ENCODE measurements at places on chromosomes 3 and 15.

GRCh38 chr15:84955089-84955848 lies 26.4 kb upstream of the PDE8A start:
- DNase-seq = peak; percentile 70

DNA sequence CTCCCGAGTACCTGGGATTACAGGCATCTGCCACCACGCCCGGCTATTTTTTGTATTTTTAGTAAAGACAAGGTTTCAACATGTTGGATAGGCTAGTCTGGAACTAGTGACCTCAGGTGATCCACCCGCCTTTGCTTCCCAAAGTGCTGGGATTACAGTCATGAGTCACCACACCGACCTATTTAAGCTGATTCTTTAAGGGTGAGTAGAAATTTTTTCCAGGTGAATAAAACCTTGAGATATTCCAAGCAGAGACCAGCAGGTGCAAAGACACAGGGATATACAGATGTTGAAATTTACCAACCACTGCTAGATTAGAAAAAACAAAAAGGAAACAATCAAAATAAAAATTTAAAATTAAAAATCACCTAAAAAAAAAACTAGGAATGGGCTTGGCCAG lies 74.4 kb upstream of the CHRNB4 start:
- DNase-seq = no peak

DNA sequence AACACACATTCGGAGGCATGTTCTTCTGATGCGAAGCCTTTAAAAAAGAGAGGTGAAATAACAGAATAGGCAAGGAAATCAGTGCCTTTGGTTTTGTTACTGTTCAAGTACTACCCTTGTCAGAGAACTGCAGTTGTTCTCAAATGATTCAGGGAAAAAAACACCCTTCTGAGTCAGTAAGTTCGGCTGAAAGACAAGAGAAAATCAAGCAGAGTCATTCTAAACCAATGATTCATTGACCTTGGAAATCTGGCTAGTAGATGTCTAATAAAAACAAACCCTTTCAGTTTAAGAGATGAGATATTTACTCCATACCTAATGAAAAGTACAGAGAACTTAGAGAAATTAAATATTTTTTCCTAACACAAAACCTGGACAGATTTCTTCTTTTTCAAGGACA lies 72.7 kb upstream of the ABI3BP start:
- no peak for DNase-seq

- DNase-seq = no peak
These were observed 457.8 kb downstream of the IL5RA start for GRCh38 chr3:2652386-2652785.

DNA sequence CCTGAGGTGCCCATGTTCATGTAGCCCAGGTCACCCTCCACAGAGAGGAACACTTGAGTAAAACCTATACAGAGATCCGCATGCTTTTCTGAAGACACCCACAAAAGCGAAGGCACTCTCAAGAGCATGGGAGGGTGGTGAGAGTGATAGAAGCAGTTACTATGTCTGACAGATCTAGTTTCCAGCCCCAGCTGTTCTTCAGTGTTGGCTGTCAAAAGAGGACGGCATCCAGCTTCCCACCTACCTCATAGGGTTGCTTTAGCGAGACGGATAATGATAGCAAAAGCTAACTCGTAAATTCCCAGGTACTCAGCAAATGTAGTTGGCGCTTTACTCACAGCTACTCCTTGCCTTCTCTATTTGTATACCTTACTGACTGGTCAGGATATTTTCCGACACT lies 3.0 kb upstream of the MEX3B start:
- no peak for DNase-seq

DNA sequence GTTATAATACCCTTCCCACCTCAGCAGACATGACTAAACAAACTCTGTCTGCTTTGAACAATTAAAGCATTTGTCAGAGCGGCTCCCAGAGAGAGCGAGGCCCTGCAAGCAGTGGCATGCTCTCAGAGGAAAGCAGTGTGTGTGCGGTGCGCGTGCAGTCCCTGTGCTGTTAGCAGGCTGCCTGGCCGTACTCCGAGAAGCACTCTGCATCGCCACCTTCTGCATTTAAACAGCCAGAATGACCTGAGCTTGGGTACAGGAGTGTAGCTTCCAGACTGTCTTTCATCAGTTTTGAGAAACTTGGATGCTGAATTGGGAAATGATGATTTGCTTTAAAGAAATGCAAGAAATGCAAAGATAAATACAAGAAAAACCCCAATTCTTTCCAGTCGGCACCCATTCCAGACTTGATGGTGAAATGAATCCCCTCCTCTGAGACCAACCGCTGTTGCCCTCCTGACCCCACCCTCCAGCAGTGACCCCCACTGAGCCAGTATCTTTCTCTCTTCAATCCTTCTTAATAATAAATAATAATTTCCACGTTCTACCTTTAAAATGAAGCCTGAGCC lies 113.5 kb downstream of the VGLL4 start:
- no peak for DNase-seq

DNA sequence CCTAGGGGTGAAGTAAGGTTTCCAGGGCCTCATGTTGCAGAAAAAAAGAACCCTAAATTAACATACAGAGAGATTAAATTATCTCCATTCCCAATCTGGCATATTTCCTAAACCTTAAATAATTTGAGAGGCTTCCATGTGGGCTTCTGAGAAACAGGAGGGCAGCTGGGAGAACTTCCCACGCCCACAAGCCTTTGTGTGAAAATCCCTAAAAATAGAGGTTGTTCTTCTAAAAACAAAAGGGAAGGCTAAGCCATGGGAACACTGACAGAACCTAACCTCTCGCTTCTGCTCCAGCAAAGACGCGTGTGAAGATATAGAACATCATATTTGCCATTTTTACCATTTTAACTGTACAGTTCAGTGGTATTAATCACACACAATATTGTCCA lies 812 bp upstream of the SLC12A8 start:
- no peak for DNase-seq

DNA sequence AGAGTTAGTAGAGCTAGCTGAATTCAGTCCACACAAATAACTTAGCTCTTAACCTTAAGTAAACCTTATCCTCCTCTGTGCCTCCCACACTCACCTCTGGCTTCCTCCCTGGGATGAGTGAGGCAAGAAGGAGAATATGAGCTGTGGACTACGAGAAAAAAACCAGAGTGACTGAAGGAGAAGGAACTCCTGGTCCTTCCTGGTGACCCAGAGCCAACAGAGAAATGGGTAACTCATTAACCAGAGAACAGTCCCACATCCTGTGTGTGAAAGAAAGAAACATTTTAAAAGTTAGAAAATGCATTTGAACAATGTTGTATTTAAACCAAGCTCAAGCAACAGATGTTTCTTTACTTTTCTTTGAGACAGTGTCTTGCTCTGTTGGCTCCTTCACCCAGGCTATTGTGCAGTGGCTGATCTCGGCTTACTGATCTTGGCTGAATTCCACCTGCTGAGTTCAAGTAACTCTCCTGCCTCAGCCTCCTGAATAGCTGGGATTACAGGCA lies 27.5 kb upstream of the FAM81A start:
- DNase-seq = no peak

- DNase-seq = no peak
These were observed 324.7 kb downstream of the SHQ1 start for GRCh38 chr3:72523429-72524151.

DNA sequence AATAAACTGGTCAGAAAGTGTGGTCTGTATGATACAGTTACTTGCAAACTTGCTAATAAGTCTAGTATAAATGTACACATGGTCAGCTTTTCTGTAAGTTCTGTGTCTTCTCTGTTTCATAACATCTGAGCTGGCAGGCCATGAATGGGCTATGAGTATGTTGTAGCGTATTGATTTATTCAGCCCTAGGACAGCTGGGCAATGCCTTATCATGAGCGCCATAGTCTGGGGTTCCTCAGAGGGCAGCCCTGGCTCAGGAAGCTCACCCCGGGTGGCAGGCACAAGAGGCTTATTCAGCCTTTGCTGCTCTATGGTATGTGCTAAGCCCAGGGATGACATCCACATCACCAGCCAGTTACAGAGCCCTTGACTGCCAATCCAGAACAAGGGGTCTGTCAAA lies 50.7 kb upstream of the CCR2 start:
- DNase-seq = no peak

GRCh38 chr3:148229107-148229506 lies 468.6 kb upstream of the AGTR1 start:
- DNase-seq = no peak

DNA sequence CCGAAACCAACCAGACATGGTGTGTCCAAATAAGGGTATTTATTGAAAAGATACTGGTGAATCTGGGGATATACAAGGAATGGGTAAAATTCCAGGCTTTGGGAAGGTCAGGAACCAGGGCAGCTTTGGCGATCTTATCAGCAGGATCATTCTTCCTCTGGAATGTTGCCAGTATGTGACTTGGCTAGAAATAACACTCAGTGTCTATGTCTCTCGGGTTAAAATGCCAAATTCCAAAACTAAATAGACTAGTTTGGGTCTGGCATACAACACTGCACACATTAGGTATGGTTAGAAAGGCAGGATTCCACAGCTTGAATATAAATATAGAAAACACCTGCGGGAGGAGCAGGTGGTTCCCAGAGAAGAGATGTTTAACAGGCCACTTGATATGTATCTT lies 220.2 kb upstream of the CD96 start:
- no peak for DNase-seq

- DNase-seq = no peak
These were observed 201.7 kb upstream of the BCL6 start for GRCh38 chr3:187946981-187947380.

GRCh38 chr3:190121383-190121782 lies 686 bp upstream of the P3H2 start:
- DNase-seq = no peak

- DNase-seq = no peak
These were observed 68.6 kb downstream of the ZNF621 start for GRCh38 chr3:40593351-40593750.

- DNase-seq = no peak
These were observed 109.8 kb downstream of the FBLN2 start for GRCh38 chr3:13658681-13659080.

GRCh38 chr15:70513819-70514218 lies 249.5 kb downstream of the UACA start:
- DNase-seq = no peak

DNA sequence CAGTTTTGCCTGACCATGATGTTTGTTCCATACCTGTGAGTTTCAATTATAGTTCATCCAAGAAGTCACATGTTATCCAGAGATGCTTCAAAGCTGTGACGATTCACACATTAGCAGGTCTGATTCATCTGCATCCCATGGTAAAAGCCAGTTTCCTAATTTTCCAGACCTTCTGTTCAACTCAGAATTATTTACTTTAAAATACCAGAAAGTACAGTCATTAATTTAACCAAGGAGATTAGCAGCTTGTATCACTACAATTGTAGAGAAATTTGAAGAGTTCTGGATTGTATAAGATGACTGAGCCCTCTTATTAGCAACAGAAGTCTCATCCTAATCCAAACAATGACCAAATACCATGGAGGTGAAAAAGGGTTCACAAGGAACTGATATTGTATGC lies 76.1 kb upstream of the THBS1 start:
- DNase-seq = no peak

GRCh38 chr3:129058441-129059200 lies 2.0 kb upstream of the GP9 start:
- DNase-seq = no peak

DNA sequence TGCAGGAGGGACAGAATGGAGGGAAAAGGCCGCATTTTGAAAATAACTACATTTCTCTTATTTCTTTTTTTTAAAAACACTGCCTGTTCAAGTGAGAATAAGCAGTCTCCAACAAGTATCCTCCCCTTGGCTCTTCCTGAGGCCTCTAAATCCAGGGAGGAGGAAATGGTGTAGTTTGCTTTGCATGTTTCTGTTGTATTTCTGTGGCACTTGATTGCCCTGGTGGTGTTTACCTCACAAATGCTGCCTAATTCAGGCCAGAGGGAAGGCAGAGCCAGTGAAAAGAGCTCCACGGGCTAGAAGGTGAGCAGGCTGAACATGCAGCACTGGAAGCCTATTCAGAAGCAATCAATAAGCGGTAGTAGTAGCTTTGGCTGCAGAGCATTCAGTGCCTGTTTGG lies 149.3 kb upstream of the ATP11B start:
- DNase-seq = no peak

GRCh38 chr3:47162697-47163168 lies 1.2 kb downstream of the SETD2 start:
- DNase-seq = no peak

GRCh38 chr3:100600181-100601042 lies 9.0 kb upstream of the ADGRG7 start:
- no peak for DNase-seq

GRCh38 chr15:92683511-92683834 lies 27.9 kb upstream of the FAM174B start:
- DNase-seq = no peak

DNA sequence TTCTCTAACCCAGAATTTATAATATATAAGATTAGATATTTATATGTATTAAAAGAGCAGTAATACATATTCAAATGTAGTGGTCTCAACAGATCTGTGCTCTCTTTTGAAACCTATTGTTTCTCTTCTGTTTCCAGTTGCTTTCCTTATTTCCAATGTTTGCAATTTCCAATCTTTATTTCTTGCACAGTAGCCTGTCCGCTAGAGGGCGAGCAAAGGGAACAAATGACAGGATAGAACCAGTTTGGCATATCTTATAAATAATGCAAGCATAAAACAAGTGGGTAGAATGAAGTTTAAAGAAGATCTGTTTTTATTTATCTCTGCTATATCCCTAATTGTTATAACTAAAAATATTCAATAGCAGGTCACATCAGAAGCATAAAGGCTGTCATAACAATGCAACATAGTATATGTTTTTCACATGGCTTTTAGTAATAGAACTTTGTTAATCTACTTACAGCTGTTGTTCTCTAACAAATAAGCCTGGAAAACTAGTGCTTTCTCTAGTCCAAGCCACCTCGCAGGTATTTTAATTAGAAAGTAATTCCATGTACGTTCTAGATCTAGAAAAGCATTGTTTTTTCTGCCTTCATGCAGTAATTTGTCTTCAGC lies 15.1 kb upstream of the TCAIM start:
- DNase-seq = peak; percentile 64

GRCh38 chr15:98718426-98719136 lies 70.2 kb downstream of the IGF1R start:
- no peak for DNase-seq

- DNase-seq = no peak
These were observed 605.0 kb downstream of the NLGN1 start for GRCh38 chr3:174002543-174002942.

GRCh38 chr3:8441969-8442559 lies 59.6 kb upstream of the LMCD1 start:
- DNase-seq = peak; percentile 33

All from SW 1271 (cell line).